ENCODE measurements at places on chromosomes 7 and 10.

DNA sequence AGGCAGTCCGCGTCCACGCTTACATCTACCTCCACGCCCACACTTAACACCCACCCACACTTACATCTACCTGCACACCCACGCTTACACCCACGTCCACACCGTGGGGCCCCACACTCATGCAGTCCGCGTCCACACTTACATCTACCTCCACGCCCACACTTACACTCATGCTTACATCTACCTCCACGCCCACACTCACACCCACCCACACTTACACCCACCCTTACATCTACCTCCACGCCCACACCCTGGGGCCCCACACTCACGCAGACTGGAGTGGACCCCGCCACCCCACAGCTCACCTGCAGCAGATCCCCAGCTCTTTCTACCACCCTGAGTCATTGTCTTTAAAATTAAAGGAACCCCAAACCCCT, 32.4 kb upstream of the PWWP2B start:
- H3K27ac ChIP-seq, result no peak overlapping the region
- no peaks in the 10 kb centered on the region for H3K4me1 ChIP-seq
- H3K36me3 ChIP-seq, result peaks cover 3% of the 10 kb centered on the region
- H3K27me3 ChIP-seq, result no peaks in the 10 kb centered on the region
- H3K4me3 ChIP-seq, result no peak overlapping the region

GRCh38 chr10:119541046-119541445, 1.5 kb downstream of the RGS10 start:
- no peaks in the 10 kb centered on the region for H3K27me3 ChIP-seq
- H3K4me3 ChIP-seq, result peak overlapping the region; percentile 89
- peaks cover 53% of the 10 kb centered on the region for H3K4me1 ChIP-seq

GRCh38 chr10:6409971-6410643, 170.0 kb downstream of the PRKCQ start:
- peak; percentile 28 for DNase-seq
- H3K4me1 ChIP-seq, result peaks cover 43% of the 10 kb centered on the region
- H3K36me3 ChIP-seq, result peaks cover 3% of the 10 kb centered on the region
- H3K27me3 ChIP-seq, result peaks cover 3% of the 10 kb centered on the region

GRCh38 chr7:14389595-14389994, 400.1 kb upstream of the ETV1 start:
- H3K27me3 ChIP-seq, result no peaks in the 10 kb centered on the region
- no peak overlapping the region for H3K27ac ChIP-seq
- no peak for DNase-seq
- no peaks in the 10 kb centered on the region for H3K4me1 ChIP-seq

GRCh38 chr7:7662527-7662926, 22.0 kb downstream of the UMAD1 start:
- H3K27ac ChIP-seq, result no peak overlapping the region
- no peak for DNase-seq
- H3K27me3 ChIP-seq, result no peaks in the 10 kb centered on the region
- no peak overlapping the region for H3K4me3 ChIP-seq

GRCh38 chr10:26336979-26337378, 101.2 kb upstream of the APBB1IP start:
- no peak overlapping the region for H3K27ac ChIP-seq
- no peaks in the 10 kb centered on the region for H3K27me3 ChIP-seq
- DNase-seq, result no peak

GRCh38 chr10:43879742-43880141, 231.1 kb upstream of the ZNF32 start:
- no peaks in the 10 kb centered on the region for H3K27me3 ChIP-seq
- no peak overlapping the region for H3K4me3 ChIP-seq
- H3K27ac ChIP-seq, result no peak overlapping the region

DNA sequence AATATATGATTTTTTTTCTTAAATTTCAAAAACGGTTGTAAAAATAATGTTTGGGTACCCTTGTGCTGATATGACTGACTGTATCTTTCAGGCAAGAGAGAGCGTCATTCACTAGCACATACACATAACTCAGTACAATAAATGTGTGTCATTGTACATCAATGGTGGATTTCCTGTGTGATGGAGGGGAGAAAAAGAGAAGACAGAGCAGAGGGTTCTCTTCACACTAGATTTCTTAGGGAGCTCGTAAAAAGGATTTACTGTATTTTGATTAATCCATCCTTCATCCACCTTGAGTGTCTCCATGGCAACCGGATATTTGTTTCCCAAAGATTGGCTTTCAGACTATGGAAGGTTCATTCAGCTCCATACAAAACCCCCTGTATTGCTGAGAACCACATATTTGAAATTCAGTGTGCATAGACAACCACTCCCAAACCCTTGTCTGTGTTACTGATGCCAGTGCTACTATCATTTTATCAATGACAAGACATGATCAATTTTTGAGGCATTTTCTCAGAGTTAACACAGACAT, 150.6 kb downstream of the AKR1D1 start:
- no peak for DNase-seq
- H3K4me3 ChIP-seq, result no peak overlapping the region
- no peaks in the 10 kb centered on the region for H3K36me3 ChIP-seq
- no peak overlapping the region for H3K27ac ChIP-seq

GRCh38 chr10:19819419-19820033, 3.3 kb downstream of the PLXDC2 start:
- peaks cover 29% of the 10 kb centered on the region for H3K27me3 ChIP-seq
- H3K4me1 ChIP-seq, result peaks cover 5% of the 10 kb centered on the region
- no peaks in the 10 kb centered on the region for H3K36me3 ChIP-seq
- H3K27ac ChIP-seq, result no peak overlapping the region
- no peak overlapping the region for H3K4me3 ChIP-seq

Data from activated CD4-positive, alpha-beta T cell treated with anti-CD3 and anti-CD28 coated beads for 36 hours (primary cell).